ENCODE measurements at places on chromosomes 1 and 21.

- no peak for DNase-seq
These were observed 89.3 kb downstream of the NOS1AP start for GRCh38 chr1:162158624-162159271.

- DNase-seq: no peak
These were observed 96.2 kb upstream of the CYYR1 start for GRCh38 chr21:26669215-26669764.

DNA sequence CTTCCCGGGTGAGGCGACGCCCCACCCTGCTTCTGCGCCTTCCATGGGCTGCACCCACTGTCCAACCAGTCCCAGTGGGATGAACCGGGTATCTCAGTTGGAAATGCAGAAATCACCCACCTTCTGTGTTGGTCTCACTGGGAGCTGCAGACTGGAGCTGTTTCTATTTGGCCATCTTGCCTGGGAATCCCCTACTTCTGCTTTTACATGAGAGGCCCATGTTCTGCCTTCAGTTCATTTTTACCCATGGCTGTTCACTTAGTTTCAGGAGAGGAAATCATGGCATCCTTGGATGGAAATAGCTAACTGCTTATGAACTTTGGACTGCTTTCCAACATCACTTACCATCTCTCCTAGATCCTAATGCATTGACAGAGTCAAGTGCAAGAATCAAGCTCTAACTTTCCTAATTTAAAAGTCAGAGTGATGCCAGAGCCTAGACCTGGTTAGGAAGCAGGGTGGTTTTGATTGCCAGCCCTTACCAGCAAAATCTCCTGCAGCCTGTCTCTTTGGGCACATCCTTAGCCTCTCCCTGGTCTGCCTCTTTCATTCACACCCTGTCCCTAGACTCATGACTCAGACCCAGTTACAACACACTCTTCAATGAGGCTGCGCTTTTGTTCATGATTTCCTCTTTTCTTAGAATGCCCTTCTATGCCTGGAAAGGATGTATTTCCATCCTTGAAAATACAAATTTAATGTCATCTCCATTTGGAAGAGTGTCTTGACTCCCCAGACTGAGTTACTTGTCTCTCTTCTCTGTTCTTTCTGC, 137.2 kb downstream of the KCTD3 start:
- no peak for DNase-seq

DNA sequence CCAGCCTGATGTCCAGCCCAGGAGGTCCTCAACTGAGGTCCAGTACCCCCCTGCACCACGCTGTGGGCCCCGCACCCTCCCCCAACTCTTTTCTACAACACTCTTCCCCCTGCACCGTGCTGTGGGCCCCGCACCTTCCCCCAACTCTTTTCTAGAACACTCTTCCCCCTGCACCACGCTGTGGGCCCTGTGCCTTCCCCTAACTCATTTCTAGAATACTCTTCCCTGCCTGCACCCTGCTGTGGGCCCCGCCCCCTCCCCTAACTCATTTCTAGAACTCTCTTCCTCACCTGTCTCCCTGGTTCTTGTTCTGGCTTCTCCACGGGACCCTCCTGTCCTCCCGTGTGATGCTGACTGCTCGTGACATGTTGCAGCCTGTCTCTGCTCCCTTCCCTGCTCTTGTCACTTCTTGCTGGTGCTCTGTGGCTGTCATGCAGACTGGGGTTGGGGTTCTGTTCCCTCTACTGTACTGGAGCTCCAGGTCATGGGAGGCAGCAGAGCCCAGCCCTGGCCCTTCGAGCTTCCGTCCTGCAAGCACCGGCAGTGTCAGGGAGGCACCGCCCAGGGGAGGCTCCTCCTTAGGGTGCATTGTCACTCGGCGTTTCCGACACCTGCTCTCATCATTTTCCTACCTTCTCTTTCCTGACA, 160.1 kb upstream of the COL6A1 start:
- DNase-seq: no peak

- no peak for DNase-seq
These were observed 125.1 kb downstream of the NEK7 start for GRCh38 chr1:198281911-198282310.

DNA sequence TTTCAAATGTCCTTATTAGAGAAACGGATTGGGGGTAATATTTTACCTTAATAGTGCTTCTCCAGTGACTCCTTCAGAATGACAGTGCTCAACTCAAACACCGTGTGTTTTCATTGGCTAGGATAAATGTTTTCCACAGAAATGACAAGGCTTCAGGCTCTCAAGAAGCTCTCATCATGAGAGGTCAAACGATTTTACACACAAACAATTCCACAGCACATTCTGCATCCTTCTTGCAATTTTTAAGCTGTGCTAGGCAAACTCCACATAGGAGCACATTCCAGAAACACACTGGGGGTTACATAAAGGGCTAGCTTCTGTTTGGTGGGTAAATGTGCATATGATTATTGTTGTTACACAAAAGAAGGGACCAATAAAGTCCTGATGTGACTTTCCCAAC, 75.5 kb upstream of the IPO9 start:
- DNase-seq: no peak

DNA sequence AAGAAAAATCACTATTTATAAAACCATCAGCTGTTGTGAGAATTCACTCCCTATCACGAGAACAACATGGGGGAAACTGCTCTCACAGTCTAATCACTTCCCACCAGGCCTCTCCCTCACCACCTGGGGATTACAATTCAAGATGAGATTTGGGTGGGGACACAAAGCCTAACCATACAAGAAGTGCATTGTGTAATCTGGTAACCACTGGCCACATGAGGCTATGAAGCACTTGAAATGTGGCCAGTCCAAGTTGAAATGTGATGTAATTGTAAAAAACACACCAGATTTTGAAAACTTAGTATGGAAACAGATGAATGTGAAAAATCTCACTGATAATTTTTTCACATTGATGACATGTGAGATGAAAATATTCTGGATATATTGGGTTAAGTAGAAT, 293.8 kb downstream of the TTLL7 start:
- no peak for DNase-seq

DNA sequence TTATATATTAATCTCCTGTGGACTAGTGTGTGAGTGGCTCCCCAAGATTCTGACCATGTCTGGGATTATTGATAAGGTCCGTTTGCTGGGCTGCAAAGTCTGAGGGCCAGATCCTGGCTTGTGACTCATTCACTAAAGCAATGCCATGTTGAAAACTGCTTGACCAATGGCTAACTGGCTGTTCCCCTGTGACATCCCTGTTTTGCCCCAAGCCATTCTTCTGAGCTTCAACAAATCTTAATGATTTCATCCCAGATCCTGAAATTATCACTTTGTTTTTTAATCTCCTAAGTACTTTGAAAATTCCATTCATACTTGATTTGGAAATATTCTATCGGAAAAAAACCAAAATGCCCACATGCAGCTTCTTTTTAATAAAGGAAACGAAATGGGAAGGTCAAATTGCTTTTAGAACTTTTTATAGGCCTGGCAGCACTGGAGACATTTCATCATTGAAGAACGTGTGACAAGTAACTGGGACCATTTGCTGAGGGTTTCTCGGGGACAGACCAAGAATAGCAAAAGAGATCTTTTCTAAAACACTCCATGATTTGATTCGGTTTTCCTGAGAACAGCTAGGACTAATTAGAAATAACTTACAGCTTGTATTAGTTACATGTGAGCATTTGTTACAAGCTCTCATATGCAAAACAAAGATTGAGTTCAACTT, 121.3 kb downstream of the TGFB2 start:
- no peak for DNase-seq

All from forelimb muscle (tissue), 1 donor.